ENCODE measurements at places on chromosomes 13 and 19.
A peak's percentile ranks its signal among the peaks of the same experiment; 100 is the strongest.

DNA sequence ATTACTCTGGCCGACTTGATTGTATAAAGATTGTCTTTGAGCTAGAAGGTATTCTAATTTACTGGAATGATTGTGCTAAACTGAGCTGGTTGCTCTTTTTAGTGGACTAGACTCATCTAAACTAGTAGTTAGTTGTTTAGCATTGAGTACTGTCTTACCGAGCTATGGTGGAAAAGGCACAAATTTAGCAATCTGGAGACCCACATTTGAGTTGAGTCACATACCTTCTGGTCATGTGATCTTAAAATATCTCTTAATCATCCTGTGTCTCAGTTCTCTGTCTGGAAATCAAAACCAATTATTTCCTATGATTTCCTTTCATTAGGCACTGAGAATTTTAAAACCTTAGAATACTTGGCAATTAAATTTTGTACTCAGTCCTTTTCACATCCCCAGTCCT, 349.5 kb downstream of the IRS2 start:
- DNase-seq, result no peak

GRCh38 chr13:62171697-62172096, 756.0 kb upstream of the PCDH20 start:
- DNase-seq, result no peak

- DNase-seq, result peak; percentile 33
These were observed at the start of gene MIER2 for GRCh38 chr19:344625-345319. Gene MIER2, minus strand, starts transcription at chr19:344796. Its CDS starts 14 bp downstream, at chr19:344782.

- no peak for DNase-seq
These were observed 716.7 kb downstream of the DIAPH3 start for GRCh38 chr13:59447031-59447430.

All from GOT3 (cell line).